ENCODE measurements at places on chromosomes 3 and 15.

- no peak for DNase-seq
These were observed 34.1 kb downstream of the SPATA12 start for GRCh38 chr3:57094575-57094974.

DNA sequence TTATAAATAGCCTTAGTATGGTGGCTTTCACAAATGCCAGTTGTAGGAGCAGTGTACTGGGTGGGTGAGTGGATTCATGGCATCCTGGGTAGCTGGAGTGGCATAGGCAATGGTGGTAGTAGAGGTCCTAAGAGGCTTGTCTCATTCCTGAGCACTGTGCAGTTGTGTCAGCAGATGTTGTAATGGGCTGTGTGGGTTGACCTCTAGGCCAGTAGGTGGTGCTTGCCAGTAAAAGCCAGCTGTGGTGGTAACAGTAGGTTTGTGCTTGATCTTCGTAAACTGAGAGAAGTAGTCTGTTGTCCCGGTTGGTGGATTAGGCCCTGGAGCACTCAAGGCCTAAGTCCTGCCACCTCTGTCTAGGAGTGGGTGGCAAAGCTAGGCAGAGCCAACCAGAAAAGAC, 149.7 kb upstream of the SUCLG2 start:
- no peak for DNase-seq

DNA sequence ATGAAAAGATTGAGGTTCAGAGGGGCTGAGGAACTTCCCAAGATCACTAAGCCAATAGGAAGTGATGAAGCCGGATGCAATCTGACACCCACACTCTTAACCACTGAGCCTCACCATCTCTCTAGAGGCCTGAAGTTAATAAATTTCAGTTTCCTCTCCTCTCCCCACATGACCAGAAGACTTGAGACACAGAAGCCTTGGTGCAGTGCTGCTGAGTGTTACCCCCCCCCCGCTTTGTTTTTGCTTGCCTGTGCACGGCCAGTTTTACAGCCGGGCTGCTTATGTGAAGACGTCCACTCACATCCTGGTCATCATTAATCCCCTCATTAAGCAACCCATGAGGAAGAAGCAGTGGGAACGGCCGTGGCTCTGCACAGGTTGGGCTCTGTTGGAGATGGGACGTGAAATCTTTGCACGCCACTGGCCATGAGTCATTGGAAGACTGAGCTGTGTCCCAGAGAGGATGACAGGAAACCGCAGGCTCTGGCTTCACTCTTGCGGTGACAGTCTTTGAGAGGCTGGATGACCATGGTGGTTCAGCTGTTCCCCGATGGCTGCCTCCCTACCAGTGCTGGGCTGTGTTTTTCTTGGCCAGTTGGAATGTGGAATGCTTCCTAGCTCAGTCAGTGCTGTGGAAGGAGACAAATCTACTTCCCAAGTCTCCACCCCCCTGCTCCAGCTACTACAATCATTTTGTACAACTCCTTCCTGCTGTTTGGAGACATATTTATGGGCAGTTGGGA, 232.6 kb upstream of the LRTM1 start:
- DNase-seq, result no peak

DNA sequence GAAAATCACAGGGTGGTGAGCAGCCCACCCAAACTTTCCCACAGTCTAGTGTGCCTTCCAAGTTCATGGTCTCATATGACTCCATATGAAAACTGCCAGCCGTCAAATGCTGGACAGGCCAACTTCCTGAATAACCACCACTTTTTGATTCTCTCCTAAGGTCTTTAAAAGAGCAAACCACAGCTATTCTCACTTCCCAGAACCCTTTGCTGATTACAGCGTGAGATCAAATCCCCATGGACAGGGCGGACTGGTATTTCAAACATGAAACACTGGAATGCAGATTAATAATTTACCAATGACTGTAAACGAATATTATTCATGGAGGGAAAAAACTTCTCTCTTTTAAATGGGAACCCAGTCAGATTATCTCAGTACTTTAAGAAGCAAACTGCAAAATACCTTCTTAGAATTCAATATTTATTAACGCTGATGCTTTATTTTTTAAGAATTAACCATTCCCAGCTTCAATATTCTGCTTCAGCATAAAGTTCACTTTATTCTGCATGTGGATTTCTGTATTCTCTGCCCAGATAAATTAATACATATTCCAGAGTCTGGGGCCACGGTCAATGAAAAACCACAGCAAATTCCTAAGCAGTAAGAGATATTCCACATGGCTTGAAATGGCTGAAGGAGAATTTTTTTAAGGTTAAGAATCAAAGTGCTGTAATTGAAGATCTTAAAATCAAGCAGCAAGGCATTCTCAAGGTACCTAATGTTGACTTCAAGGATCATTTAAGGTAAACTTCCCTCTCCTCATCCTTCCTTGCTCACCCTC, 42.9 kb downstream of the MYO1E start:
- no peak for DNase-seq

DNA sequence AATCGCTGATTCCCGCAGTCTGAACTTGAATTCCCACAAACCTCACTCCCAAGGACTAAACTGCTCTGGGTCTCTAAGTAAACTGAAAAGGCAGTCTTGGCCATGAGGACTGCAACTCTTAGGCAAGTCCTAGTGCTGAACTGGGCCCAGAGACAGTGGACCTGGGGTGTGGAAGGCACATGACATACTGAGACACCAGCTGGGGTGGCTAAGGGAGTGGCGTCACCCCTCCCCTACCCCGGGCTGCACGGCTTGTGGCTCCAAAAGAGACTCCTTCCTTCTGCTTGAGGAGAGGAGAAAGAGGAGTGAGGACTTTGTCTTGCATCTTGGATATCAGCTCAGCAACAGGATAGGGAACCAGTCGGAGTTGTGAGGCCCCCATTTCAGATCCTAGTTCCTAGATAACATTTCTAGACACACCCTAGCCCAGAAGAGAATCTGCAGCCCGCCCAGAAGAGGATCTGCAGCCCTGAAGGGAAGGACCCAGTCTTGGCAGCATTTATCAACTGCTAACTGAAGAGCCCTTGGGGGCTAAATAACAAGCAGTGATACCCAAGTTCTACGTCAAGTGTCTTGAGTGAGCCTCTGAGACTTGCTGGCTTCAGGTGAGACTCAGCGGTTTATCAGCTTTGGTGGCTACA, 110.7 kb upstream of the C3orf80 start:
- no peak for DNase-seq

- no peak for DNase-seq
These were observed 17.9 kb upstream of the TM4SF1 start for GRCh38 chr3:149395107-149396089.

DNA sequence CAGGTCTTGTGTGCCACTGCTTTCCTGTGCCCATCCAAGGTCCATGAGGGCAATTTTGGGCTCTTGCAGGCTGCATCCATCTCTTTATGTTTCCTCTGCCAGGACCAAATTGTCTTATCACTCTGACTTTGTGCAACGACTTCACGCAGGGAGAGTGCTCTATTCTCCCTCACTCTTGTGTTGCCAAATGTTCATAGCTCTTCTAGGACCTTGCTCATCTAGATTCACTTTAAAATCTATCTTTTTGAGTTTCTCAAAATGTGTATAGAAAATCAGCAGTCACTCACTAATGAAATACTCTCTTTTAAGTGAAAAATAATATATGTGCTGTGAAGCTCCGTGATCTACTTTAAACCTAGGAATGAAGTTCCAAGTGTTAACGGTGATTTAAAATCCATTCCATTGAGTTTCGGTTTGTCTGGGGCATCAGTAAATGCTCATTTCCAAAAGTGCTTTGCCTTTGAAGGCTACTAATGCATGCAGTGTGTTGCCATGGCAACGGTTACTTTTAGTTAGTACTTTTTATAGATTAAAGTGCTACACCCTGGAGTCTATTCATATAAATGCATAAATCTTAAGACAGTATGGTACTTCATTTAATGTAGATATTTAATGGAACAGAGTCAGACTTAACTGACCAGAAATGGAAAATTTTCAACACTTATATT, 46.6 kb upstream of the GOLGA8J start:
- DNase-seq, result no peak

GRCh38 chr3:184679056-184679816, 32.6 kb downstream of the MAGEF1 start:
- DNase-seq, result no peak

DNA sequence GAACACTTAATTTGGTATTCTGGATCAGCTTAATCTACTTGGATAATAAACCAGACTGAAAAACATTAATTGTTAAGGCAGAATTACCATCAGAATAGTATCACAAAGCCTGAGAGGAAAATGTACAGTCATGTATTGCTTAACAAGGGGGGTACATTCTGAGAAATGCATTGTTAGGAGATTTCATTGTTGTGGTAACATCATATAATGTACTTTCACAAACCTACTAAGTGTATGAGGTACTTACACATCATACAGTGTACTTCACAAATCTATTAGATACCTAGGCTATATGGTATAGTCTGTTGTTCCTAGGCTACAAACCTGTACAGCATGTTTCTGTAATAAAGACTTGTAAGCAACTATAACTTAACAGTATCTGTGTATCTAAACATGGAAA, 68.2 kb downstream of the NBEAL2 start:
- no peak for DNase-seq

GRCh38 chr3:16741890-16742289, 136.7 kb upstream of the DAZL start:
- no peak for DNase-seq

- DNase-seq, result no peak
These were observed 37.4 kb upstream of the DCP1A start for GRCh38 chr3:53384465-53385423.

GRCh38 chr15:83845230-83845629, 191.3 kb downstream of the ADAMTSL3 start:
- no peak for DNase-seq
